ENCODE measurements at places on chromosomes 13 and 19. TPM values are rescaled to one million over a fixed set of nuclear protein-coding genes. Genes with fewer than 3 reads are reported as not detected.

DNA sequence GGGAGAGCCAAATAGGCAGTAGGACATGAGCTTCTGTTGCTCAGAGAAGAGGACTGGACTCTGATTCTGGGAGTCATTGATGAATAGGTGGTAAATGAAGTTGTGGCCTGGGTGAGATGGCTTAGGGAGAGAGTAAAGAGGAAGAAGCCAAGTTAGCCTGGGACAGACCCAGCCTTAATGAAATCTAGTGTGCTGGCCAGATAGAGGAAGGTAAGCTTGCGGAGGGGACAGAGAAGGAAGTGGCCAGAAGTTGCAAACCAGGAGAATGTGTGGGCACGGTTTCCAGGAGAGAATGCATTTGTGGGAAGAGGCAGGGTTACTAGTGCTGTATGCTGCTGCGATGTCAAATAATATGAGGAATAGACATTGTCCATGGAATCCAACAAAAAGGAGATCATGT, 83.3 kb upstream of the OLFM4 start:
- no peak overlapping the region for H3K27ac ChIP-seq
- H3K4me3 ChIP-seq = no peak overlapping the region
- H3K27me3 ChIP-seq = no peaks in the 10 kb centered on the region
- DNase-seq = no peak

DNA sequence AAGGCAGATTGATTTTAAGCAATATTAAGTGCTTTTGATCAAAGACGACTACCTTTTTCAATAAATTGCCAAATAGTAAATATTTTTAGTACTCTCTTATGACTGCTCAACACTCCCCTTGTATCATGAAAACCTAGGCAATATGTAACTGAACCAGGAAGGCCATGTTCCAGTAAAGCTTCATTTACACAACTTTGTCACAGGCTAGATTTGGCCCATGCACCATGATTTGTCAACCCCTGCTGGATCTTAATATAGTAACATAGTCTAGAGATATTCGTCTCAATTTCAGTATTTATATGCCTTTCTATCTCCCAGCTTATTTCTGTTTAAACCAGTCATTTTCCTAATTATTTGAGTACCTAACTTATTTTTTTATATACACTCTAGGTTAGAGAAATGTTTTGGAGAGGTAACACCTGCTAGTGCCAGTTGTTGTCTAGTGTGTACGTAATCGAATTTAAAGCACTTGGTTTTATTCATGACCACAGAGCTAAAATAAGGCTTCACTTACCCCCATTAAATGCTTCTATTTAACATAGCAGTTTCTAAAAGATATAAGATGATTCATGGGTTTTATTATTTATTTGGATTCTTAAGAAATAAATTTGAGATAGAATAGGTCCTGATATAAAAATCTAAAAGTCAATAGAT, 21.0 kb downstream of the TPP2 start:
- H3K36me3 ChIP-seq = peaks cover 38% of the 10 kb centered on the region
- H3K27ac ChIP-seq = no peak overlapping the region
- no peaks in the 10 kb centered on the region for H3K27me3 ChIP-seq
- no peaks in the 10 kb centered on the region for H3K4me1 ChIP-seq
- no peak for DNase-seq

DNA sequence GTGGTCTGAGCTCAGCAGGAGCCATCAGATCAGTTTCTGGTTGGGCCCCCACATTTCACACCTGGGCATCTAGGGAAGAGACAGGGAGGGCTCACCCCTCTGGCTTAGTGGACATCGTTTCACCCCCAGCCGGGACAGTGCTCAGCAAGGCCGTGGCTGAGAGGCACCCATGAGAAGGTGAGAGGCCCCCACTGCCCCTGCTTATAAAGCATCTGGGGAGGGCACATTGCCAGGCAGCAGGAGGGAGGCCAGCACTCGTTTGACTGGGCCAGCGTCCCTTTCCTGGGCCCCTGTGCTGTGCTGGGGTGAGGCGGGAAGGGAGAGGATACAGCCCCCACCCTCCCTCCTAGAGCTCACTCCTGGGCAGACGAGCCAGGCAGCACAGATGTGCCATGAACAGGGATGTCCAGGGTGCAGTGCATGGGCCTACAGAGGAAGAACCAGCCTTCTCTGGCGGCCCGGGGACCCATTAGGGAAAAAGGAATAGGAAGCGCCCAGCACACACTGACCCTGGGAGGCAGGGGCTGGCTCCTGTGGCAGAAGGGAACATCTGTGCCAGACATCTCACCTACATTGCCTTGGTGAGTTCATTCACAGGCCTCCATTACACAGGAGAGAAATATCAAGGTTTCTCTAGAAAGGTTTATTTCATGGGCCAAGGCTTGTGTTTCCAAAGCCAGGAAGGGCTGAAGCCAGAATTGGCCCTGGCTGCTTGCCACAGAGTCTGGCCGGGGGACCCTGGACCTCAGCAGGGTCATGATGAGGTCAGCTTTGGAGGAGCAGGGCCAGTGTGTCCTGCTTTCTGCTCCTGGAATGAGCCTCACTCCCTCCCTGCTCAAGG, 7.7 kb downstream of the AP1M1 start:
- H3K4me3 ChIP-seq = no peak overlapping the region
- no peaks in the 10 kb centered on the region for H3K27me3 ChIP-seq
- no peaks in the 10 kb centered on the region for H3K4me1 ChIP-seq
- no peak overlapping the region for H3K27ac ChIP-seq
- H3K36me3 ChIP-seq = peaks cover 46% of the 10 kb centered on the region

DNA sequence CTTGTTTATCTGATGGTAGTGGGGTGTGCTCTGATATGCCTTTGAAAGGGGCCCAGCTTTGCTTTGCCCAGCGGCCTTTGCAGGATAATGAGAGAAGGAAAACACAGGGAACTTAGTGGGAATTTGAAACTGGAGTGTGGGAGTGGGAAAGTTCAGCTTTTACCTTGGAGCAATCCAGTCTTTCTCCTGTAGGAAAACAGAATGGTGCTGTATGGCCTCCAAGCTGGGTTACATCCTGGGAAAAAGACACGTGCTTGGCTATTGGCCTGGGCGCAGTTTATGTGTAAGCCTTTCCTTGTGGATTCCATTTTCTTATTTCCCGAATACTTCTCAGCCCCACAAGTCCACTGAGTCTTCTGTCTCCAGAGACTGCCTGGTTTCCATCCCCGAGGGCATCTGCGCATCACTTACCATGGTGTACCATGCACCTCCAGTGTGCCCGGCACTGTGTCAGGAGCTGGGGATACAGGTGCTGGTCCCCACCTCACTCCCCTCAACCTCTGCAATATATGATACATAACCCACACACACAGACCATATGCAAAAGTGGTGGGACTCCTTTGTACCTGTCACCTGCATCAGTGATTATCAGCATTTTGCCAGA, 31.5 kb downstream of the ACTN4 start:
- no peaks in the 10 kb centered on the region for H3K27me3 ChIP-seq
- no peaks in the 10 kb centered on the region for H3K36me3 ChIP-seq
- DNase-seq = no peak

DNA sequence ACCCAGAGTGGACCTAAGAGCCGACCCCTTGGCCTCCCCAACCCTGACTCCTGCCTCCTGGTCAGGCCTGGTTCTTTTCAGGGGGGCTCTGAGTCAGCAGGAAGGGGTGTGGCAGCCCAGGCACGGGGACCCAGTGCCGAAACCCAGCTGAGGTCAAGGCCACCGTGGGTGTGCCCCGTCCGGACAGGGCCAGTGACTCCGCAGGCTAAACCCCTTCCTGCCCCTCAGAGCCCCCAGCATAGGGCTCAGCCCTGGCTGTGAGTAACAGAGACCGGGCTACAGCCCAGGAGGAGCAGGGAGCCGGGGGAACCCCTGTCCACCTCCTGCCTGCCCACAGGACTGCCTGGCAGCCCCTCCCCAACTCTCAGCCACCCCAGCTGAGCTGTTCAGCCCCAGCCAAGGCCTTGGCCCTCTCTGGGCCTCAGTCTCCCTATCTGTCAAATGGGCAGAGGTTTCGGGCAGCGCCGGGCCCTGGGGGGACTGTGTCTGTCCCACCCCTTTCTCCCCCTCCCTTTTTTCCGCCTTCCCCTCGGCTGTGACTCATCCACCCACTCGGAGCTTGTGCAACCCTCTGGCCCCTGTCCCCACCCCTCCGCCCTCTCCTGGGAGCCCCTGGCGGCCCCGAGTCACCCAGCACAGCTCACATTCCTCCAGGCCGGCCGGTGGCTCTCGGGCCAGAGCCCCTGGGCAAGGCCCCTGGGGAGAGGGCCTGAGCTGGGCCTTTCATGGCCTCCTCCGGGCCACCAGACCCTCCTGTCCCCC, 8.6 kb downstream of the ZBTB7A start:
- no peaks in the 10 kb centered on the region for H3K27me3 ChIP-seq

DNA sequence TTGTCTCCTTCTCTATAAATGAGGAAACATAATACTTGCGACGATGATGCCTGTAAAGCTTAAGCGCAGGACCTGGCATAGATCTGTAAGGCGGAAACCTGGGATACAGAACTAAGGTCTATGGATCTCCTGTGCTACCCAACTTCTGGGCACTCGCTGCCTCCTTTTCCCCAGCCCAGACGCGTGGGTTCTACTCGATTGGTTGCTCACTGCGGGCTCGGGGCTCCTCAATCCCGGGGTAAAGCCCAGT, 615 bp upstream of the PSMC4 start:
- peak overlapping the region; percentile 83 for H3K27ac ChIP-seq
- H3K27me3 ChIP-seq = no peaks in the 10 kb centered on the region
- no peak overlapping the region for H3K4me3 ChIP-seq
- peaks cover 30% of the 10 kb centered on the region for H3K36me3 ChIP-seq

DNA sequence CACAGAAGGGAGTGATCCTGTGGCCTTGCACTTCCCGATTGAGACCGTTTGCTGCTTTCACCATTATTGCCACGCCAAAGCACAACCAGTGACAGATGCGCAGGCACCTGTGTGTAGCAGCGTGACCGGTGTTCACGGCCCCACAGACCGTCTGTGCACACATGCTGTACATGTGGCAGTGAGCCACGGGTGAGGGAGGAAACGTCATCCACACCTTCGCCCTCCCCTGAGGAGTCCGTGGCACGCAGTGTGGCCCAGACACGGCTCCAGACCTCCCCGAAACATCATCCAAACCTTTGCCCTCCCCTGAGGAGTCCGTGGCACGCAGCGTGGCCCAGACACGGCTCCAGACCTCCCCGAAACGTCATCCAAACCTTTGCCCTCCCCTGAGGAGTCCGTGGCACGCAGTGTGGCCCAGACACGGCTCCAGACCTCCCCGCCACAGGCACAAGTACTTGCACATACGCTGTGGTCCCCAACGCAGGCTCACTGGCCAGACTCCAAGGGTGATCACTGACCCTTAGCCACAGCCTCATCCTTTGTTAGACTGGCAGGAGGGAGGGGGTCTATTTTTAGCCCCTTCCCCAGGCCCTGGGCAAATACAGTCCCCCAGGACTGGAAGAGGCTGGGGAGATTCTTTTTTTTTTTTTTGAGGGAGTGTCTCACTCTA, 7.9 kb upstream of the SHC2 start:
- H3K36me3 ChIP-seq = no peaks in the 10 kb centered on the region
- H3K4me3 ChIP-seq = no peak overlapping the region
- H3K27me3 ChIP-seq = no peaks in the 10 kb centered on the region
- no peak overlapping the region for H3K27ac ChIP-seq
- no peak for DNase-seq

DNA sequence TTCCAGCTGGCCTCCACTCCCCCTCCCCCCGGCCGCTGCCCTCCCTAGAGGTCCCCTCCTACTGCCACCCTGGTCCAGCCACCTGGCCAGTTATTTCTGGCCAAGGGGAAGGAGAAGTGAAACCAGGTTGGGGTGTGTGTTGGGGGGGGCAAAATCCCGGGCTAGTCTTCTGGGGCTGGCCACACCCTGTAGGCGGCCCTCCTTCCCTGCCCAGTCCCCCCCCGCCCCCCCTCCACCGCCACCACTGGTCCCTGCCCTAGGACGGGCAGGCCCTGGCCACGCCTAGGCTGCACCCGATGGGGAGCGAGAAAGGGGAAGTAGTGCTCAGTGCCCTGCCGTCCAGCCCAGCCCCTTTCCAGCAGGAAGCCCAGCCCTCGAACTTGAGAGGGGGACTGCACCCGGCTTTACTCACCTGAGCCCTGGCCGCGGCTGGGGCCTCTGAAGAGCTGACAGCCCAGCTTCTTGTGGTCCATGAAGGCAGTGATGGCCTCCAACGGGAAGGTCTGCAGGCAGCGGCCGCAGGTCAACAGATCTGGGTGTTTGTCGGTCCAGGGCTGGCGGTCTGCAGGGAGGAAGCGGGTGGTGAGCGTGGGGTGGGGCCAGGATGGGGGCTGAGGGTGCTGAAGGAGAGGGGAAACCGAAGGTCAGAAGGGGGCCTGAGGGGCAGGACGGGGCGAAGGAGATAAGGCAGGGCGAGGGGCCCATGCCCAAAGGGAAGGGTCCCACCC, 813 bp downstream of the ZNF296 start:
- H3K36me3 ChIP-seq = peaks cover 10% of the 10 kb centered on the region
- peak overlapping the region; percentile 44 for H3K27ac ChIP-seq
- DNase-seq = peak; percentile 81
- H3K4me3 ChIP-seq = no peak overlapping the region
- no peaks in the 10 kb centered on the region for H3K27me3 ChIP-seq

DNA sequence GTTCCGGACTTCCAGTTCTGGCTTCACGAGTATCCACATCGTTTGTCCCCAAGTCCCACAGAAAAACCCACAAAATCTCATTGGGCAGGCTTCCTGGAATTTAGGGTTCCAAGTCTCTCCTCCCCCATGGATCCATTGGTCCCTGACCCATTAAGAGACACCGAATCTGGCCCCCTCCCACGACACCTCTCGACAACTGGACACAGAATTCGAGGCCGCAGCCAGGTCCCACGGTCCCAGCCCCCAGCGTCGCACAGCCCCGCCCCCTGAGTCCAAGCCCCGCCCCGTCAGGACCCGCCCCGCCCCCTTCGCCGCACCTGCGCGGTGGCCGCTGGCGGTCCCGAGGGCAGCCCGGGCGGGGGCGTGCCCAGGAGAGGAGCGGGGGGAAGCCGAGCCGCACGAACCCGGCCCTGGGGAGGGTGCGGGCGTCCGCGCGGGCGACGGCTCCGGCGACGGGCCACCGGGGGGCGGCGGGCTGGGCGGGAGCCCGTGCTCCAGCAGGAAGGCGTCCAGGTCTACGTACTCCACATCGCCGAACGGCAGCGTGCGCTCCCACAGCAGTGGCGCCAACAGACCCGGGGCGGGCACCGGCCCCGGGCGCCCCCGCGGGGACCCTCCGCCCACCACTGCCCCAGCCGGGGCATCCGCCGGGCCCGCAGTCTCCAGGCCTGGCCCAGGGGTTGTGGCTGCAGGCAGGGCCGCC, 1.8 kb downstream of the DBP start:
- peak overlapping the region; percentile 99 for H3K27ac ChIP-seq
- no peaks in the 10 kb centered on the region for H3K36me3 ChIP-seq
- H3K4me1 ChIP-seq = peaks cover 29% of the 10 kb centered on the region

- H3K4me3 ChIP-seq = no peak overlapping the region
- H3K36me3 ChIP-seq = peaks cover 13% of the 10 kb centered on the region
- no peak overlapping the region for H3K27ac ChIP-seq
- H3K27me3 ChIP-seq = no peaks in the 10 kb centered on the region
- no peak for DNase-seq
- H3K4me1 ChIP-seq = no peaks in the 10 kb centered on the region
Observed at GRCh38 chr13:113456116-113456702, 2.9 kb upstream of the ADPRHL1 start.

- H3K4me1 ChIP-seq = peaks cover 13% of the 10 kb centered on the region
- H3K27me3 ChIP-seq = no peaks in the 10 kb centered on the region
- H3K4me3 ChIP-seq = no peak overlapping the region
- H3K27ac ChIP-seq = no peak overlapping the region
Observed at GRCh38 chr19:2014131-2014571, 1.4 kb downstream of the BTBD2 start.

- no peak for DNase-seq
- H3K4me1 ChIP-seq = no peaks in the 10 kb centered on the region
- no peaks in the 10 kb centered on the region for H3K27me3 ChIP-seq
- H3K36me3 ChIP-seq = no peaks in the 10 kb centered on the region
Observed at GRCh38 chr13:26987486-26988013, 184.1 kb downstream of the USP12 start.

ZNF345 gene
- 8.0 TPM for total RNA-seq

IRGC gene
- total RNA-seq = not detected
